NCI-H774 (cell line): ENCODE measurements at places on chromosomes 2 and 18.

- no peak for DNase-seq
Measured at GRCh38 chr2:19649785-19650380, 251.9 kb downstream of the TTC32 start.

GRCh38 chr18:45777393-45777792 lies 48.1 kb upstream of the SIGLEC15 start:
- DNase-seq: no peak

DNA sequence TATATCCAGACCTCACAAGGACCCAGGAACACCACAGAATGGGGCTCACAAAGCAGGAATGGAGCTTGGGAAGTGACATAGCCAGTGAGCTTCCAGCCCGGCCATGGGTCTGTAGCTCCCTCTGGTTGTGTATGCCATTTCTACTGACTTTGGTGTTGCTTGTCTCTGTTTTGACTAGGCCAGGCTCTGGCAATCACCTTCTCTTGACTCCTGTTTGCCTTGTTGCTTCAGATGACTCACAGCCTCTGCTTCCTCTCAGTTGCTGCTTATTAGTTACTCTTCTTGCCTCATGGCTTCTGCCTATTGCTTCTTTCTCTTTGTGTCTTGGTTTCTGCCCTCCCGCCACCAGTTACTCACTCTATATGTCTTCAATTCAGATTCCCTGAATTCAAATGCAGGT lies 15.8 kb upstream of the IER3IP1 start:
- DNase-seq: no peak

DNA sequence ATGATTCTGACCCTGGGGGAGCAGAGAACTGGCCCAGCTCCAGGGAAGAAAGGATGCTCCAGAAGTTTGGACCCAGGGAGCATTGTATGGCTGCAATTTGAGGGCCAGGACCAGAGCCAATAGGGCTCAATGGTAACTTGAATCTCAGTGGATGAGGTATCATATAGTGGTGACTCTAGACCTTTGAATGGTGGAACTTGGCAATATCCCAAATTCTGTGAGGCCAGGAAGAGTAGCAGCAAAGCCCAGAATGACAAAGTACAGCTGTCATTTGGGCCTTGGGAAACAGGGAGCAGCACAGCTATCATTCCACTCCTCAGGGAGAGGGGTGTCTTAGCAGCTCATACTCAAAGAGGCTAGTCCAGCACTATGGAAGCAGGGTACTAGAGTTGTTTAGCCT lies 332.9 kb upstream of the RBMS1 start:
- DNase-seq: no peak

DNA sequence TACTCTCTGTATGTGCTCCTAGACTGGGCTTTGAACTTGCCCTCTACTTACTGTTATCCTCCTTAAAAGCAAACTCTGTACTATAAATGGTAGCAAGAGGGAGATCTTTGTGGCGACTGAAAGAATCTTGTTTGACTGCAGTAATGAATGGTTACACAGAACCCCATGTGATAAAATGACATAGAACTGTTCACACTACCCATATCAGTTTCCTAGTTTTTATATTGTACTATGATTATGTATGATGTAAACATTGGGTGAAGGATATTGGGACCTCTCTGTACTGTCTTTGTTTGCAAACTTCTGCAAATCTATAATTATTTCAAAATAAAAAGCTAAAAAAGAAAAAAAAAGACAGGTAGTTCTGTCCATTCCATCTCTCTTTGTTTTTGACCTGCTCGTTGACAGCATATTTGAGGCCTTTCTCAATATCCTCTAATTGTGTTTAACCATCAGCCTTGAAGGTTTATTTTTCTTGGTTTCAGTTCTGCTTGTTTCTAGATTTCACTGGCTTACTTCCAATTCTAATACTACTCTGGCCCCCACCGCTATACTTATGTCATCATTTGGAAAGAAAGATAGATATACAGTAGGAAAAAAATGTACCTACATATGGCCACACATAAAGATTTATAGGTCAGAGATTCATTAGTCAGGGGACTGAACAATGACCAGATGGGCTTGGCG lies 79.2 kb upstream of the MYO3B start:
- no peak for DNase-seq

DNA sequence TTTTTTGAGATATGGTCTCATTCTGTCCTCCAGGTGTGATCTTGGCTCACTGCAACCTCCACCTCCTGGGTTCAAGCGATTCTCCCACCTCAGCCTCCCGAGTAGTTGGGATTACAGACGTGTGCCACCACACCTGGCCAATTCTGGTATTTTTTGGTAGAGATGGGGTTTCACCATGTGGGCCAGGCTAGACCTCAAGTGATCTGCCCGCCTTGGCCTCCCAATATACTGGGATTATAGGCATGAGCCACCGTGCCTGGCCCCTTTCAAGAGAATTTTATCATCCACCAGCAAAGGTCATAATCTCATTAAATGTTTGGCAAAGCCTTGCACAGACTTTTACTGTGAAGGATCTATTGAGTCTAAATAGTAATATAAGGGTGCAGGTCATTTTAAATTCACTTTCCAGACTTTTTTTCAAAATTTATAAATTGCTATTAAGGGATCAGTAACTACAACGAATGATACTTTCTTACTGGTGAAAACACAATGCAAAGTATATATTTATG lies 2.5 kb downstream of the HADHA start:
- DNase-seq: no peak

DNA sequence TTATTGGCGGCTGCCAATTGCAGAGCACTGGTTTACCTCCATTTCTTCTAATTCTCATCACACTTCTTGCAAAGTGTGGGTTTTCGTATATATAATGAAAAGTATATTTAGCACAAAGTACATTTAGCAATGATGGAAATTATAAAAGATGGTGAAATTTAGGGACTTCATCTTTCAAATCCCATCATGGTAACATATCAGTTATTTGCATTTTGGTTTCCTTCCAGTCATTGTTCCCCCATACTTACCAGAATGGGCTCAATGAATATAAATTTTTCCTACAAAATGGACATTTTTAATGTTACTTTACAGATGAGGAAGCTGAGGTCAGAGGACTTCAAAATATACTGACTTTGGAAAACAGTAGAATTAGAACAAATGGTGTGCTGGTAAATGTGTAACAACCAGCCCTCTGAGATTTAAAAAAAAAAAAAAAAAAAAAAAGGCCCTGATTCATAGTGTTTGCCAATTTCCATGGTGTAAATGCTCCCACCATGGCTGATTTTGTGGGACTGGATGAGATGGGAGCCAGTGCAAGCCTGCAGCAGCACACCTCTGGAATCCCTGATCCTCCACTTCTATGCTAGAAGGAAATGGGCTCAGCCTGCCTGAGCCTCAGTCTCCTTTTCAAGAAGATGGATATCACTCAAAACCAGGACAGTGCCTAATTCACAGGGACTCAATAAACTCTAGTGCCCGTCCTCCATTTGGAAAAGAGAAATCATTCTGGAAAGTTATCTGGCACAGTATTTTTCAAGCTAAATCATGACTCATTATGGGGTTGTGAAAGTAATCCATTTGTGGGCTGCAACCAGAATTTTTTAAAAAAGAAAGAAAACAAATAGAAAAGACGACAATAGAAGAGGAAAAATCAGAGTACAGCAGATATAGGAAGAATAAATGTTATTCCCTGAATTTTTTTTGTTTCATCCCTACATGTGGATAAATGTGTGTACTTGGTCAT lies 34.0 kb downstream of the LBH start:
- no peak for DNase-seq

DNA sequence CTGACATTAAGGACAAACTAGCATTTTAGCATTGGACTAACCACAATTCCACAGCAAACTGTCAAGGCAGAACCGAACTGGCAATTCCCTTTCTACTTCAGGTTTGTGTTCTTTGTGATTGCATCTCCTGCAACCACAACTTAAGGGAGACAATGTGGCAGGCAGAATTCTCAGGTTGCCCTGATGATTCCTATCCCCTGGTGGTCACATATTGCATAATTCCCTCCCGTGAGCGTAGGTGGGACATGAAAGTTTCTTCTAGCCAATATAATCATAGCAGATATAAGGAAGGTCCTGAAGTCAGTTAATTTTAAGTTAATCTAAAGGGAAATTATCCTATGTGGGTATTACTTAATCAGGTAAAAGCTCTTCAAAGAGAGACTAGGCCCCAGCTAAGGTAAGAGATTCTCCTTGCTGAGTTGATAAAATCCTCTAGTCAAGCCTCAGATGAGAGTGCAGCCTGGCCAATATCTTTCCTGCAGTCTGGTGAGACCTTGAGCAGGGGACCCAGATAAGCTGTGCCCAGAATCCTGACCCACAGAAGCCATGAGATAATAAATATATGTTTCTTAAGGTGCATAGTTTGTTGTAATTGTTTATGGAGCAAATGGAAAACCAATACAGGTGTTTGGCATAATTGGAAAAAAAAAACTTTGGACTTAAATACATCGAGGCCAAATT lies 45.9 kb upstream of the TNP1 start:
- no peak for DNase-seq

- DNase-seq: no peak
Measured at GRCh38 chr2:118939994-118940393, 2.0 kb upstream of the MARCO start.

DNA sequence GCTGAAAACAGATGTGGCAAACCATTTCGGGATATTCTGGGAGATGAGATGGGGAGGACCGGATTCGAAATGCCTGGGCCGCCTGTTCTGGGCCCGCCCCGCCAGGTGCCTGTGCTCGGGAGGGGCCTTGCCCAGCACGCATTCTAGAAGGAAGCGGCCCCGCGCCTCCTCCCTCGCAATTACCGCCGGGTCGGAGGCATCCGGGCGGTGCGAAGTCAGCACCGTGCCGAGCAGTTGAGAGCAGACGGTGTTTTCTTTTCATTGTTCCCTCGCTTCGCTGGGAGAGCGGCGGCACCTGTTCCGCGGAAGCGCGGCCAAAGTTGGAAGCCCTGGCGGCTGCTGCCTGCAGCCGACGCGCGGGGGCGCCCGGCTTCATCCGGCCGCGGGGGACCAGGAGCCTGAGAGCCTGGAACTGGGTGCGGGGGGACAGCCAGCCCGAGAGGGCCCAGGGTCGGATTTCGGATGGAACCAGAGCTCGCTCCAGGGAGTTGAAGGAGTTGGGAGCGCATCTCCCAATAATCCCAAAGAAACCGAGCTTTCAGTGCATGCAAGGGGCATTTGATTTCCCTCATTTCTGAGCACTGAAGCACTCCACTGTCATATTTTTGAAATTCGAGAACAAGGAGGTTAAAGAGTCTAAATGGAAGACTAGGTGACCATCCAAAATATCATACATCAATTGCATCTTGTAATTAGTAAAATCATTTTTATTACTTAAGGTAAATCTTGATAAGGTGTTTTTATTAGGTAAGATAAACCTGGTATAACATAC lies 241.8 kb upstream of the RAB12 start:
- DNase-seq: peak; percentile 77

GRCh38 chr18:79904357-79905147 lies 46.9 kb downstream of the SLC66A2 start:
- DNase-seq: no peak

DNA sequence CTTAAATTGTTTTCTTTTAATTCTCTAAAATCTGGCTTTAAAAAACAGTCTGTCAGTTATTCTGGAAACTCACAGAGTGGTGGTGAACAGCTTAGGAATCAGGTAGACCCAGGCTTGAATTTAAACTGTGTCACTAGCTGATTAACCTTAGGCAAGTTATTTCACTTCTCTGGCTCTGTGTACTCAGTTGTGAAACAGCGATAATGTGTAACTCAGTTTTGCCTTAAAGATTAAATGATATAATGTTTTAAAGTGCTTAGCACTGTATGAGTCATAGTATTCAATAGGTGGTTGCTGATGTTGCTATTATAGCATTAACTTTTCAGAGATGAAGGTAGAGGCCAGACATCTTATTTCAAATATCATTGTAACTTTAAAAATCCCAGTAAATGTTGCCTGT lies 40.7 kb downstream of the PKP4 start:
- no peak for DNase-seq

DNA sequence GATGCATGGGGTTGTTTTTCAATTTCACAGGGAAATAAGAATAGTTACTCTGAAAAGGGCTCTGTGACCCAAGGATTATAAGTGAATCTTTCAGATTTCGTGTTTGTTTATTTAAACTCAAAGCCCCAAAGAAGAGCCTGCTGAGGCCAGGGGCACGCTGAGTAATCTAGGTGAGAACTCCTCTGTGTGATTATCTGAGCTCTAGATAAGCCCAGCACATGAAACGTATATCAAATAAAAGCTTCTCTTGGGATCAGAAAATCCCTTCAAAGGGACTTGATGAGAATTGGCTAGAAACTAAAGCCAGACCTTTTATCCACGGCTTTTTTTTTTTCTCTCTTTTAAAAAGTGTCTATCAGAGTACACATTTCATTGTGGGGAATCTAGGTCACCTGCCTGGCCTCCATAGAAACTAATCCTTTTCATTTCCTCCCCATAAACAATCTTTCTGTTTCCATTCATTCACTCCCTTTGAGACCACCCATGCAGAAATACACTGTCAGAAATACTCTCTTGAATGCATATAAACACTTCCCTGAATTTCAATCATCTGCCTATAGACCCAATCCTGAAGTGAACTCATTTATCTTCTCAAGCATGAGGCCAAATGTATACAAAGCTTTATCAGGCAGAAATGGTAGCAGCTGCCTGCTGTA lies 137.4 kb downstream of the RIT2 start:
- DNase-seq: no peak

GRCh38 chr2:103295591-103295990 lies 533.8 kb downstream of the TMEM182 start:
- no peak for DNase-seq

DNA sequence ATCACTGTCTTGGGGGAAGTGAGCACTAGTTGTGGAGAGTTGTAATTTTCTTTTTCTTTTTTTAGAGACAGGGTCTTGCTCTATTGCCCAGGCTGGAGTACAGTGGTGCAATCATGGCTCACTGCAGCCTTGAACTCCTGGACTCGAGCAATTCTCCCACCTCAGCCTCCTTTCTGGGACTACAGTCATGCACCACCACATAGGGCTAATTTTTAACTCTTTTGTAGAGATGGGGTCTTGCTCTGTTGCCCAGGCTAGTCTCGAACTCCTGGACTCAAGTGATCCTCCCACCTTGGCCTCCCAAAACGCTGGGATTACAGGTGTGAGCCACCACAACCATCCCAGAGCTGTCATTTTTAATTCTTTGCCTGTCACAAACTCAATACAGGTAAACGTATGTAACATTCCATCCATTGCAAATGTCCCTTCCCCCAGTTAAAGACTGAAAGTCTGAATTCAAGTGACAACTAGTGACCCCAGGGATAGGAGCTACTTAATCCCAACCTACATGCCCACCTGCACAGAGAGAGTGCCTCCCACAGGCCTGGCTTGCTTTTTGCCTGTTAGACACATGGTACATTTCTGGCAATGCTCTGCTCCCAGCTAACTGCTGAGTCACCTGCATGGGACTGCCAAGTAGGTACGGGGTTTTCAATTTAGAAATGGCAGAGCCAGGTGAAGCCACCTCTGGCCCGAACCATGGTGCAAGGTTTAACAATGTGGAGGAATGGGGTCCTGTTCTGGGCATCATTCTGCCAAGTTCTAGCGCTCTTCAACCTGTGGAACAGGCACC lies 60.6 kb downstream of the CYB5A start:
- DNase-seq: no peak

DNA sequence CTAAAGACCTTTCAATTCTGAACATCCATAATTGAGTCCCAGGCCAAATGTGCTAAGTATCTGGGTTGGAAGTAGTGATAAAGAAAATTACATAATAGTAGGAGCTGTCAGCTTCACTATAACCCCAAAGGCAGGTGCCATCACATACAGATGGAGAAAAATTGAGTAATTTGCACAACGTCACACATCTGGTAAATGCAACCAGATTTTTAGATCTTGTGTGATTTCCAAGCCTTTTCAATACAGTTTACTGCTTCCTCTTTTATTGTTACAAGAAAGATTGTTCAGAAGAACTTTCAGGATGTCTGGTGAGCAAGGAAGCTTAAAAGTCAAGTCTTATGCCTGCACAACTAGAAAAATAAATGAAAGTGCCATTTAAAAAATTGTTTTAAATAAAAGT lies 62.3 kb downstream of the UBE2E3 start:
- no peak for DNase-seq
